ENCODE measurements at places on chromosomes 12 and 14.

- DNase-seq, result peak; percentile 34
Measured at GRCh38 chr12:106747973-106748436, 26.5 kb upstream of the RIC8B start.

DNA sequence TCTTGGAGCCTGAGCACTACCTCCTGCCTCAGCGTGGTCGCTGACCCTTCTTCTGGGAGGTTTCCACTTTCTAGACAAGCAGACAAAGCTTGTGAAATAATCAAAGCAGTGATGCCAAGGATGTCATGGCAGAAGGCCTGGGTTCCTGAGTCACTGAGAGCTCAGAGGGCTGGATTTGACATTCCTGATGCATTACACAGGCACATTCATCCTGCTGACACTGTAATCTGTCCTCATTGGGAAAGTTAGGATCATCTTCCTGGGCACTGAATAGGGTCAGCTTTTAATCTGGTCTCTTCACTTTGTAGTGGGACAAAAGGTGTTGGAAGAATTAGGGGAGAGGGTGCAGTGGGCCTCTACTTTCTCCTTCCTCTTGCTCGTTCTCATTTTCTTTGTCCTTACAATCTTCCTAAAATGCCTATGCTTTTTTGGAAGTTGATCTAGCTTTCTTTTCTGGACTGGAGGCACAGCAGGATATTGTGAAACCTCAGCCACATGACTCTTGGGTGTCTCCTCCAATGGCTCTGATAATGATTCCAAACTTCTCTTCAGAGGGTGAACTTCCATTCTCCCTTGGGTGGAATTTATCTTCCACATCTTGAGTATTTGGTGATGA lies 29.6 kb downstream of the EEA1 start:
- DNase-seq, result no peak

DNA sequence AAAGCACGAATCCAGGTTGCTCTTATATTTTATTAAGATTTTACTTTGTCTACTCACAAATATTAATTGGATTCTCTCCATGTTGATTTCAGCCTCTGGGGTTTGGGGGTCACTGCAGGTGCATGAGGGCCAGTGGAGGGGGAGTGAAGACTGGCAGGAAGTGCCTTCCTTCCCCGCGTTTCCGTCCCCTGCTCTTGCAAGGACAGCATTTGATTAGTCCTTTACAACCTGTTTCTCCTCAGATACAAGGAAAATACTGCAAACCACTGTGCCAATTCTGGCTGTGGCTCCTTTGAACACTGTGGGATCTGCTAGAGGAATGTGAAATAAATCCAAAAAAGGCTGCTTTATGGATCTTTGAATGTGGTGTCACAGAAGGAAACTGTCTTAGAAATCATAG lies 291.8 kb downstream of the ETNK1 start:
- DNase-seq, result no peak

DNA sequence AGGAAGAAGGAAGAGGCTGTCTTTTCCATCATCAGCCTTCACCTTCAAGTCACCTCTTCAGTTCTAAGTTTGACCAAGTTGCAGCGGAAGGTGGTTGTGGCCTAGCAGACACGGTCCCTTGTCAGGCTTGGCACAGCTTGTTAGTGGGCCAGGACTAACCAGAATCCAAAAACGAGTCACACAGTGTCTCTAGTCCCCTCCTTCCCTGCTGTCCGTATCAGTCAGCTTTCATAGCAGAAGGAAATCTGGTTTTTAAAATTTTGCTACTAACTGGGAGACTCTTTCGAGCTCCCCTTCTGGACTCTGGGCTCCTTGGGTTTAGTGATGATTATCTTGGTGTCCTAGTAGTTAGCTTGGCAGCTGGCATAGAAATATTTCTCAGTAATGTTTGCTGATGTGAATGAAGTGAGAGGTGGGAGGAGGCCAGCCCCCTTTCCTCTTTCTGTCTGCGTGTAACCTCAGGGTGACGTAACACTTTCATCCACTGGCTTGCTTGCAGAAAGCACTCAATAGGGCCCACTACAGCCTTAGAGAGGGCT lies 3.8 kb downstream of the ETV6 start:
- DNase-seq, result peak; percentile 80

DNA sequence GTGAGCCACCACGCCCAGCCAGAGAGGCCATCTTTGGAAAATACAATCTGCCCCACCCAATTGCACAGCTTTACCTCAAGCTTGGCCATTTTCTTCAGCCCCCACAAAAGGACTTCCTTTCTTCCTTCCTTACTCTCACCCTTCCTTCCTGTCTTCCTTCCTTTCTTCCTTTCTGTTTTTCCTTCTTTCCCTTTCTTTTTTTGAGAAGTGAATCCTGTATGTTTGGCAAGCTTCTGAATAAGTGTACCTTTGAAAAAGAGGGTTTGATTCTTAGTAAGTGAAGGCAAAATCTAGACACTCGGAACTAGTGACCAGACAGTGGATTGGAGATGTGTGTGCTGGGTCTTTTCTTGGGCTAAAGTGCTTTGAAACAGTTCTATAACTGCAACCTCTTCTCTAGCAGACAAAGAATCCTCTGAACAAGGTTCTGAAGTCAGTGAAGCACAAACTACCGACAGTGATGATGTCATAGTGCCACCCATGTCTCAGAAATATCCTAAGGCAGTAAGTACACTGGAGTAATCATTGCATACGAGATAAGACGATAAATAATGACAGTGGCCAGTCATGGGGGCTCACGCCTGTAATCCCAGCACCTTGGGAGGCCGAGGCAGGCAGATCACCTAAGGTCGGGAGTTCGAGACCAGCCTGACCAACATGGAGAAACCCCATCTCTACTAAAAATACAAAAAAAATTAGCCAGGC lies 49.5 kb downstream of the SUPT16H start:
- DNase-seq, result no peak

DNA sequence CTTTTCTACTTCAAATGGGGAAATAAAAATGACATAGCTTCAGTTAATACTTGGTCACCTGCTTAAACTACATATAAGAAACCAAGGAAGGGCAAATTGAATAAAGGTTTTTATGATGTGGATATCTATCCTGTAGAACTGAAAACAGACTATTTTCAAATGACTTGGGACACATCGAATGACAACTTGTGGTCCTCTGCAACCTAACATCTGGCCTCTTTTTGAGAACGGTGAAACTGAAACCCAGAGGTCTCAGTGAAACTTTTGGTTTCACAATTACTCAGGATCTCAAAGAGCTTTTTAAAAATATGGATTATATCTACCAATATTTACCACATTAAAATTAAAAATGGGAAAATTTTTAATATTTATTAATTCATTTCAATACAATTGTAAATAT lies 65.2 kb downstream of the PPP2R5E start:
- DNase-seq, result peak; percentile 38

DNA sequence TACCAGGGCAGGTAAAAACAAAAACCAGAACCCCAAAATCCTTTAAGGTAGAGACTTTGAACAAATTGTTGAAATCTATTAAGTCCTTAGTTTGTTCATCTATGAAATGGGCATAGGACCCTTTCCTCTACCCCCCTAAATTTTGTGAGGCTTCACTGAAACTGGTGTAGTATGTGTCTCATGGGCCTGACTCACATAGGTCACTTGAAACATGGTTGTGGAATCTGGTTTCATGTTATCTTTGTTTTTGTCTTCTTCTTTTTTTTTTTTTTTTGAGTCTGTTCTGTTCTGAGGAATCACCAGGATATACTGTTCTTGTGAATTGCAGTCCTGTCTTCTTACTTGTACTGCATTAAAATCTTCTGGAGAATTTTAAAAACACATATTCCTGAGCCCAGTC lies 202.2 kb downstream of the KTN1 start:
- DNase-seq, result no peak

DNA sequence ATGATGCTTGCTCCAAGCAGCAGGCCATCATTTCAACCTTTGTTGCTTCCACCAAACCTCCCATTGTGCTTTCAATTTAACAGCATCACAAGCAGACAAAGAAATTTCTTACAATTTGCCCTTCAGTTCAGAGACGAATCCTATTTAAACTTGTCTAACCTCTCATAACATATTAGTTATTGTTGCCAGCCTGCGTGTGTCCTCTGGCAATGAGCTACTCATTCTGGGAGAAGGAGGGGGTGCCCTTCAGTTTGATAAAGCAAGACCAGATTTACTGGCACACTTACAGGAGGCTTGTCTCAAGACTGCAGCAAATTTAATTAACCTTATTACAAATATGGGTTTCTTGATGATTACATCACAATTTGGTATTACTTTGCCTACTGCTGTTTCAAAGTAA lies 203.6 kb upstream of the SOX5 start:
- no peak for DNase-seq

DNA sequence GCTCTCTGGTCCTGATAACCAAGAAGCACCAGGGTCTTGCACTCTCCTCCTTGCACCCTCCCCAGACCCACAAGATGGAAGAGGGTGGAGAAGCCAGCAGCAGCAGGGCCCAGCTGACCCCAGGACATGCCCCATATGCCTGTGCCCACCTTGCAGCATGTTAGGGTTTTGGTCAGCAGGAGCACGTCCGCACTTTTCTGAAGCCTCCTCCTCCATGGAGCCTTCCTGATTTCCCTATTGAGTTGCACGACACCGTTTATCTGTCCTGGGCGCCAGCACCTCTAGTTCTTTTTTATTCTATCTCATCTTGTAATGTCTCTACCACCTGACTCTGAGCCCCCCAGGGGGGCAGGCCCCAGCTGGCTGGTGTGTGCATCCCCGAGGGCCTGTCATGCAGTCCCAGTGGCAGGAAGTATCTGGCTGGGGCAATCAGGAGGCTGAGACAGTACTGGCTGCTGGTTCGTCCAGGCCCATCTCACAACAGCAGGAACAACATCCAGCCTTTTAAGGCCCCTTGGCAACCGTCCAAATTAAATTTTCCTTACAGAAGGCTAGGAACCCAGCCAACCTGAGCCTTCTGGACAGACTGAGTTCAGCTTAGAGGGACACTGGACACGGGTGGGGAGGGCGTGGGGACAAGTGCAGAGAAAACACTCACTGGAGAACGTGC lies 39.6 kb downstream of the CCDC85C start:
- no peak for DNase-seq

GRCh38 chr14:52473557-52473956 lies 78.7 kb downstream of the TXNDC16 start:
- DNase-seq, result no peak

GRCh38 chr12:111616177-111616623 lies 17.1 kb upstream of the ATXN2 start:
- no peak for DNase-seq

- DNase-seq, result no peak
Measured at GRCh38 chr14:103367995-103368394, 17.2 kb upstream of the MARK3 start.

GRCh38 chr12:64893961-64894360 lies 69.5 kb downstream of the TBC1D30 start:
- no peak for DNase-seq

- DNase-seq, result no peak
Measured at GRCh38 chr14:103633391-103633790, 4.4 kb downstream of the KLC1 start.

DNA sequence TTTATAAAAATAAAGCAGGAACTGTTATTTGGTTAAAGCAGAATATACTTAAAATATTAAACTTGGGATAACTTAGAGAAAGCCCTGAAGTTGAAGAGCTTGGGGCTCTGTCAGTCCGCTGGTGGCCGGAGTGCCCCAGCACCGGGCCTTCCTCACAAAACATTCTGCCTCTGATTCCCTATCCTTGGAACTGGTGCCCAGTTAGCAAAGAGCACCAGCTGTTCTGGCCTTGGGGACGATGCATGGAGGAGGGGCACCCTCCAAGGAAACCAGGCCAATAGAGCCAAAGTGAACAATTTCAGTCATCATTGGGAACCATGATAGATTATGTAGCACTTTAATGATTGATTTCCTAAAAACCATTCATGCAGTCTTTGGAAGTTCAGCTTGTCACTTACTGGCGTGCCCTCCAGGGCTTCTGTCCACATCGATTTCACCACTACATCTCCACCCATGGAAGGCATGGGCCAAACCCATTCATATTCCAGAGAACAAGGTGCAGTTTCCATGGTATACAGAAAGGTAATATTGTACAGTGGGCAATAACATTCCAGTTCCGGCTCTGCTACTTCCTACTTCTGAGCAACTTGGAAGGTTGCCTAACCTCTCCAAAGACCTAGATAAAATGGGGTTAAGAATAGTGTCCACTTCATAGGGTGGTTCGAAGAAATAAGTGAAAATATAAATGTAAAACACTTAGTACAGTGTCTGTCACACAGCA lies 145.9 kb downstream of the ETV6 start:
- no peak for DNase-seq

DNA sequence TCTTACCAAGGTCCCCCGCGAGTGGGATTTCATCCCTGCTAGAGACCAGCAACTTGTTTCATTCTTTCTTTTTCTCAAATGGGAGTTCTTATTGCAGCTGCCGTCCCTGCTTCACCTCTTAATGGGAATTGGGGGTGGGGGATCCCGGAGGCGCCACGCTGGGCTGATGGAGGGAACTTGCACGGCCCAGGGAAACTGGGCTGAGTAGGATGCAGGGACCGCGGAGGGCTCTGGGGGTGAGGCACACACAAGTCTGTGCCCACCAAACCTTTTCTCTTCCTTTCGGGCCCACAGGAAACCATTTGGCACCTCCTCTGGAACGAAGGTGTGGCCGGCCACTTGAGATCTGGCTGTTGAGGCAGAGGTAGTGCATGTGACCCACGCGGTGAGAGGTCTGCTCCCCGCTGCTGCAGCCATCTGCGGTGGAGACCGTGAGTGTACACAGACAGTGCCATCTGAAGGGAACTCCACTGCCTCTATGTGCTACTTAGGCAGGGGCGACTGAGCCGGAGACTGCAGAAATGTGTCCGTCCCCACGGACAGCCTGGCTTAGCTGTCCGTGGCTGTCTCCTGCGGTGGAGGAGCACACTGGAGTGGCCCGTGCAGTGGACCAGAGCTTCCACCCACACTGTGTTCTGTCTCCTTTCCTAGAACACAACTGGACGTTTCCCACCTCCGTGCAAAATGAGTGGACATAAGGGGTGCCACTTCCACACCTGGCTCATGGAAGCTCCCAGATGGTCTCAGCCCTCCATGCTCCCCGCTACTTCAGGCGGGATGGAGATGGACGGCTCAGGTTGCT lies 42.1 kb upstream of the TESC start:
- no peak for DNase-seq

GRCh38 chr12:107045186-107045585 lies 48.2 kb downstream of the CRY1 start:
- no peak for DNase-seq

DNA sequence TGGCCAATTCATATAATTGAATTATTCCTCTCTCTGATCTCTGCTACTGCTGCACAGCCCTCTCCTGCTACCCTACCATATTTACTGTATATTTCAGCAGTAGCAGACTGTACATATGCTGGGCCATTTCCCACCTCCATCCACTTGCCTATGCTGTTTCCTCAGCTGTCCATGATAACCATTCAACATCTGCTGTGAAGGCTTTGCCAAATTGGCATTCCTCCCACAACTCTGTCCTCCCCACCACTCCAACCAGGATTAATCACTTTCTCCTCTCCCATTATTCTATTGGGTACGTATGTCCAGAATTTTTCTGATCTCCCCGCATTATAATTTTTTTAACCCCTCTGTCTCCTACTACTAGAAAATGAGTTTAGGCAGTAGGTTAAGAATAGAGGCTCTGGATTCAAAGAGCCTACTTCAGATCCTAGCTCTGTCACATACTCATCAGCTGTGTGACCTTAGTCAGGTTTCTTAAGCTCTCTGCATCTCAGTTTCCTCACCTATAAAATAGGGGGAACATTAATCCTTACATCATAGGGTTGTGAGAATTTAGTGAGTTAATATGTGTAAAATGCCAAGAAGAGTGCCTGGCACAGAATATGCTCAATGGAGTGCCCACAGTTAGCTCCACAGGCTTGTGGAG lies 123.3 kb downstream of the KICS2 start:
- no peak for DNase-seq

GRCh38 chr14:74462993-74463392 lies 30.1 kb downstream of the NPC2 start:
- DNase-seq, result no peak

- DNase-seq, result no peak
Measured at GRCh38 chr12:106080041-106080790, 58.5 kb downstream of the NUAK1 start.
